ENCODE measurements at places on chromosomes 5 and 9.

- DNase-seq = no peak
Measured at GRCh38 chr5:14861123-14861765, 10.3 kb downstream of the ANKH start.

- DNase-seq = peak; percentile 82
Measured at GRCh38 chr5:135398855-135399793, at the start of gene MACROH2A1. Gene MACROH2A1 (minus strand): TSS chr5:135399231. CDS start chr5:135389093, 10,138 bp downstream.

GRCh38 chr5:136018814-136019783 is 9.7 kb upstream of the TGFBI start:
- no peak for DNase-seq

- DNase-seq = no peak
Measured at GRCh38 chr9:32350682-32351081, 33.8 kb upstream of the ACO1 start.

GRCh38 chr9:7500521-7500920 is 299.1 kb downstream of the DMAC1 start:
- DNase-seq = no peak

- DNase-seq = no peak
Measured at GRCh38 chr9:105246656-105247173, 2.3 kb downstream of the SLC44A1 start.
